Left hindlimb (tissue), 1 donor: ENCODE measurements at places on chromosomes 12 and 14.

DNA sequence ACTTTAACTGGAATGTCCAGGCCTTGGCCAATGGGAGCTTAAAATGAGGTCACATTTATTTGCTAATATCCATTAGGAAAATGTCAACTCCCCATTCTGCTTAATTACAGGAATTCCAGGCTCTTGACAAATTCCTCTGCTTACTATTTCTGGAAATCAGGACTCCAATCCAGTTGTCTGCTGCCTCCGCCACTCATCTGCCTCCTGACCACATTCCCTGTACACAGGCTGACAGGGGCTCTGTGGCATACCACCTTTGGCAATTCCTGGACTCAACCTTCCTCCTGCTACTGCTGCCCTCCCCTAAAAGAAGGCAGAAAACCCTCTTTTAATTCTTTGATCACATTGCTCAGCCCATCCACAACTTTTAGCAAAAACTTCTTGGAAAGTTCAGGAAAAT, 37.9 kb downstream of the KICS2 start:
- no peak for DNase-seq

GRCh38 chr12:120618954-120619615, 21.3 kb upstream of the CABP1 start:
- DNase-seq, result no peak

DNA sequence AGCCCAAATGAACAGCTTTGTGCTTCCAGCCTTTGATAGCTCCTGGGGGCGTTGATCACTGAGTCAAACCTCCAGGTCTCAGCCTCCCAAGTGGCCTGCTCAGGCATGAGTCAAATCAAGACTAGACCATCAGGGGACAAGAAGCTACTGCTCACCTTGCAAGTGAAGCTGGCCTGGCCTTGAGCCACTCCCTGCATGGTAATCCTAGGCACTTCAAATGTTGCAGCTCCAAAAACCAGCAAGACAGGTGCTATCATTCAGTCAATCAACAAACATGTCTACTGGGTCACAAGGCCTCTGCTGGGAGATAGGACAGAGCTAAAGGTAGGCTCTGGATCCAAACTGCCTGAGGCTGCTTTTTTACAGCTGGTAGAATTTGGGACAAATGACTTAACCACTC, 33.1 kb upstream of the NOS1 start:
- DNase-seq, result no peak

- DNase-seq, result peak; percentile 77
These were observed 4.4 kb downstream of the KRT86 start for GRCh38 chr12:52278575-52279421.

DNA sequence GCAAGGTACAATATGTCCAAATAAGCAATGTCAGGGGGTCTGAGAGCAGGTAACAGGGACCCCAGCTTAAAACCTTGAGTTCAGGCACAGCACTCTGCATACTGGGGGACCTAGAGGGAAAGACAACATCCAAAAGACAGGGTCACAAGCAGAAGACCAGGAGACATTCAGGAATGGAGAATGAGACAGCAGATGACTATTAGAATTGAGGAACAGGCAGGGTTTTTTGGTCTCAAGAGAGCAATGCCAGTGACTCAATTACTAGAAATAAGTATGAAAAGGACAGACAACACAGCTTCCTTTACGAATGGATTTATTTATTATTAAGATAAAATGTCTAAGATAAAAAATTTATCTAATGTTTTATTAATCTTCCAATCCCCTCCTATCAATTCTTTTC, 223.0 kb downstream of the PTPRO start:
- no peak for DNase-seq

- peak; percentile 85 for DNase-seq
These were observed at the start of gene PYGL for GRCh38 chr14:50943943-50944646. Gene PYGL (minus strand): TSS chr14:50944483. CDS start chr14:50944403, 80 bp downstream.

DNA sequence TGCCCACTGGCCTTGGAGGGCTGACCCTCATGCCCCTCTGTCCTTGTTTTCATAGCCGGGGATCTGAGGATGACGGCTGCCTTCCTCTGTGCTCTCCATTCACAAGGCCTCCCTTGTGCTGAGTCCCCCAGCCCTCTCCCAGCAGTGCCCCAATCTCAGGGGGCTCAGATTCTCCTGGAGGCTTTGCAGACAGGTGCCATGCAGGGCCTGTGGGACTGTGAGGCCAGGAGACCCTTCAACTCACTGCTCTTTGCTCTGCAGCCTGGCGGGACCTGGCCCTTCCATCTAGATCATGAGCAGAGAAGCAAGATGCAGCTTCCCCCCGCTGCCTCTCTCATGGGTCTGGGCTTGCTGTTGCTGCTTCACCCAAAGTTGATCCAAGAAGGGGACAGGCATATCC, 356.0 kb downstream of the BCL11B start:
- no peak for DNase-seq

- no peak for DNase-seq
These were observed 117.2 kb upstream of the HMGA2 start for GRCh38 chr12:65707051-65707450.

DNA sequence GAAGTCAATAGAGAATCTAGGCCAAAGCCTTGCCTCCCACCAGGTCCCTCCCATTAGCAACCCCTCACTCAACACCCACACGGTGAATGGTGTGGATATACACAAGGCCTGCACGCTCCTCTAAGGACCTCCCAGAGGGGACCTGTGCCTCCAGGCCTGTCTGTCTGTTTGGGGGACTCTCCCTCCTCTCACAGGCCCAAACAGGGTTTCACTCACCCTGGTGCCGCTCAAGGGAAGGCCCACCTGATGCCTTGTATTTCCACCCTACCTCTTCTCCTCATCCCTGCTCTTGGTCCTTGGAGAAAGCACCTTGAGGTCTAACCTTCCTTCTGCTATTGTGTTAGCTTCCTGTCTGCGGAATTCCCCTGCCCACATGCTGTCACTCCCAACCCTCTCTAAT, 4.4 kb downstream of the SDR9C7 start:
- DNase-seq, result no peak

DNA sequence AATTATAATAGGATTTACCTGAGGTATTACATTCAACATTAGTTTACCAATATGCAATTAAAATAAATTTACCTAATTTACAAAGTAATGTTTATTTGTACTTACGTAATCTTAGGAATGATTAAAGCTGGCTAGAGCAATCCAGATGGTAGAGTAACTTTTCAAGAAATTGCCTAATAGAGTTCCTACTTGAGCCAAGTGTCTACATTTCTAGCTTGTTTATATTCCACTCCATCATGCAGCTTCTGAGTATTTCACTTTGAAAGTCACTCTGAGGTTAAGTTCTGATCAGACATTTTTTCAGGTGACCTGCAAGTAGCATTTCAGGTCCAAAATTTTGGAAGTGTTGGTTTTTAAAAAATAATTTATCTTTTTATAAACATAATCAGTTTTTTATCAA, 1080.7 kb downstream of the TRHDE start:
- DNase-seq, result no peak

DNA sequence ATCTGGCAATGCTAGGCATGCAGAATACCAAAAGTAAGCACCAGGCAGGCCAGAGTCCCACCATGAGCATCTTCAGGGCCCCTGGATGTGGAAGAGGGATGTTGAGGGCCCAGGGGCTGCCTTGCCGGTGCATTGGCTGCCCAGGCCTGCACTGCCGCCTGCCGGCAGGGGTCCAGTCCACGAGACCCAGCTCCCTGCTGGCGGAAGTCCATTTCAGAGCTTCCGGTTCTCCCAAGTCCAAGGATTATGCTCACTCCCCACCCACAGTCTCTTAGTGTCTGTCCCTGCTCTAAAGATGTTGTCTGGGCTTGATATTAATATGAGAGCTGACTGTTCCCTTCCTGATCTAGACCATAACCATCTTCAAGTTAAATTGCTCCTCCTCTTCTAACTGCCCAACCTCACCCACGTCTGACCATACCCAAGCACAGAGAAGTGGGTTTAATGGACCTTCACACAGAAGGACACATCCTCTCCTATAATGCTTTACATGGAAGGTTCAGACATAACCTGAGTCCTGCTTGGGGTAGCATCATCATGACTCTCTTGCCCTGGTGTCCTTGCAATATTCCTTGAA, 117.4 kb downstream of the DAD1 start:
- DNase-seq, result no peak

DNA sequence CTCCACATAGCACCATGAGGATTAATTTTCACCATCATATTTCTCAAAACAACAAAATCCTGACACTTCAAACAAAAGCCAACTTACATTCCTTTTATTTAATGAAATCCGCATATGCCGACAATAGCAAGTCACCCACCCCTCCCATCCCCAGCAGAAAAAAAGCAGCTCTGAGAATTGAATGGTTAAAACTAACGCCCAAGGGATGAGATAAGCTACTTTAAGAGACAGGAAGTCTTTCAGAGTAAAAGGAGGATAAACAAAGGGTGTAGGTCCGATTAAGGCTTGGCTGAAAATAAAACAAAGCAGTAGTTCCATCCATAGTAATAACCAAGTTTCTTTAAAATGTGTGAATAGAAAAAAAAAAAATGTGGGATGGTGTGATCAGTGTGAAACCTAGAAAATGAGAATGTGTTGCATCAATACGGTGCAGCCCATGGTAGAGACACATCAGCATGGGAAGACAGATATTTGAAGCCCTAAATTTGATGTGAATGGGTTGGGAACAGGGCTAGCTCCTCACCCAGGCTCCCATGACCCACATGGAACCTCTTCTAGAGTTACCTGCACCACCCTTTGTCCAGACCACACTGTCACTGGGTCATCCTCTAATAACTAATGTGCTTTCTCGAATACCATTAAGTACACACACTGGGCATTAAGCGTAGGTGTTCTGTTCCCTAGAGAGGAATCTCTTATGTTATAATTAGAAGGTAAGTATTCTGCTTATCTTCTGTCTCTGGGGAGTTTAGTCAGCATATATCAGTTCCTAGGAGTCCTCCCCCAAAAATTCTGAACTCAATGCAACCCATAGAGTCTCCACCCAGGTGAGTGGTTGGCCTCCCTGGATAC, 31.7 kb downstream of the RTRAF start:
- DNase-seq, result no peak
